ENCODE measurements at places on chromosomes 7 and 10. TPM values are rescaled to one million over a fixed set of nuclear protein-coding genes. Genes with fewer than 3 reads are reported as not detected.

The SH2B2 gene
- total RNA-seq, result 4.4 TPM

The LBX1 gene
- total RNA-seq, result 3.3 TPM

The ZNF488 gene
- 1.2 TPM for total RNA-seq

The STEAP1B gene
- total RNA-seq, result 3.1 TPM

The EGFR gene
- total RNA-seq, result 25.4 TPM

The GBX1 gene
- 0.44 TPM for total RNA-seq

The PIK3CG gene
- total RNA-seq, result 3.3 TPM

The ZNF438 gene
- 14.5 TPM for total RNA-seq

The CLEC2L gene
- 1.3 TPM for total RNA-seq

GRCh38 chr7:101936223-101936610 is 118.8 kb downstream of the CUX1 start:
- DNase-seq, result no peak

DNA sequence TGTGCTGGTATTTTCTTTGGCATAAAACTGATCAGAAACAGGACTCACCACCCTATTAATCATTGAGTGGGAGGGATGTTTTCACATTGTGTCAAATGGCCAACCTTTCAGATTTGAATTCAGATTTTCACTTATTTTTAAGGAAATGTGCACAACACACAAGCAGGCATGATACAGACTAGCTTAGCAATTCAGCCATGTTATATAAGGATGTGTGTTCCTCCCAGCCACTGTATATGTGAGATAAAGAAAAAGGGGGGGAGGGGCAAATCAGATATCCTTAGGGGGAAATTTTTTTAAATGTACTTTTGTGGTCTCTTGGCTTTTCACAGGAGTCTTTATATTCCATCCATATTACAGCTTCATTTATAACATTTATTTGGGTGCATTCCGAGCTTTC is 3.1 kb downstream of the GAD2 start:
- no peak for DNase-seq

DNA sequence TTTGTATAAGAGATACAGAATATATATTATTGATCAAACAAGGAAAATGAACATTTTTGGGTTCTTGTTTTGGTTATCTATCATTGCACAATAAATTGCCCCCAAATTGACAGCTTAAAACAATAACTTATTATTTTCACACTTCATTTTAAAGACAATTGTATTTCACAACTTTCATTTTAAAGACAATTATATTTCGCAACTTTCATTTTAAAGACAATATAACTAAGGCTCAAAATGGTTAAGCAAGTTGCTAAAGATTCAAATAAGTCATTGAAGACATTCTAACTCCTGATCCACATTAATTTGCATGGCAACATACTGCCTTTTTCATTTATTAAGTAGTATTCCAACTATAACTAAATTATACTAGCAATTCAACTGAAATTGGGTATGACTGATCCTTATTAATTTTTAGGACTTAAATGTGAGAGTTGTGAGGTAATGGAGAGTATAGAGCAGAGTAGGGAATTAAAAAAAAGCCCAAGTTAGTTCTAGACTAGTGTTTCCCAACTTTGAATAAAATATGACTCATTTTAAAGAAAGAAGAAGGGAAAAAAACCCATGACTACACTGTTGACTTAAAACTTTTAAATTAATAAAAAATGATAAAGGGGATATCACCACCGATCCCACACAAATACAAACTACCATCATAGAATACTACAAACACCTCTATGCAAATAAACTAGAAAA is 9.9 kb upstream of the STEAP2 start:
- no peak for DNase-seq

DNA sequence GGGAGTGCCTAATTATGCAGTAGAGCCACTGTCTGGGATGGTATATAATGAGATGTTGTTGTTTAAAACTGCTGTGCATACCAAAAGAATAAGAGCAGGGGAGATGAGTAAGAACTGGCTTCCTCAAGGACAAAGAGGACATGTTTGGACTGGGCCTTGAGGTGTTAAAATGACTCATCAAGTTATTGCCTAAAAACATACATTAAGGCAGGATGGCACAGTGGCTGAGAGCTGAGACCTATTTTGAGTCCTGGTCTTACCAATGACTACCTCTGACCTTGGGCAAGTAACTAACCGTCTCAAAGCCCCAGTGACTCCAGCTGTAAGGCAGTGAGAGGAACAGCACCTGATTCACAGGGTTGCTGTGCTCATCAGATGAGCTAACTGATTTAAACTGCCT is 71.1 kb downstream of the CFAP58 start:
- no peak for DNase-seq

- peak; percentile 88 for DNase-seq
Observed at GRCh38 chr10:20767028-20767427, 130.1 kb downstream of the NEBL start.

DNA sequence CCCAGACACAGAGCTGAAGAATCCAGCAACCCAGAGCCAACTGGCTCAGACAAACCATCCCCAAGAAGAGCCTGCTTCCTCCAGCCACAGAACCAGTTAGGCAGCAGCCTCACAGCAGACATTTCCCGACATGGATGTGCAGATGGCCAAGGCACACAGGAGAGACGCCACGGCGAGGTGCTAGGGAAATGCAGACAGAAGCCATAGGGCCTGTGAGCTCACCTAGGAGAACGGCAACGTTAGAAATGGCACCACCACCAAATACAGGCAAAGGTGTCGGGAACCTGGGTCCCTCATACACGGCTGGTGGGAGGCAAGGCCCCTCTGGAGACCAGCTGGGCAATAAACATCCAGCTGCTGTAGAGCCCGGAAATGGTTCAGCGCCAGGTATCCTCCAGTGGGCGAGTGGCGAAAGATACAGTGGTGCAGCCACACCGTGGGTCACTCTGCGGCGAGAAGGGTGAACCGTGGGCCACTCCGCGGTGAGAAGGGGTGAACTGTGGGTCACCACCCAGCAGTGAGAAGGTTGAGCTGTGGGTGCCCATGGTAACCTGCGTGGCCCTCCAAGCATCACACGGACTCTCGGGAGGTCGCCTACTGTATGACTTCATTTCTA is 31.2 kb downstream of the JAKMIP3 start:
- no peak for DNase-seq

DNA sequence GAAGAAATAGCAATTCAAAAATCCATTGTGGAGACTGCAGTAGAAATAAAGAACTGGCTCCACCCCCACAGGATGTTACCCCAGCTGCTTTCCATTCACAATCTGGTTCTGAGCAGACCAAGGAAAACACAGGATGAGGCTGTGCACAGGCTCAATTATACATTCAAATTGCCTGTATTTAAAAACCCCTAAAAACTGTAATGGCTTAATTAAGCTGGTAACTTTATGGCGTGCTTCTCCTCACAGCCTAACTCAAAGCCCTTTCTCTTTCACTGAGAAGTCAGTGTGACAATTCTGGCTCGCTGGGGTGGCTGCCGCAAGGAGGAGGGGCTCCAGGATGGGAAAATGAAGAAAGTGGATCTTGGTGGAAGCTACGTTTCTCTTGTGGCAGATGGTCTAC is 1191.1 kb downstream of the SORCS1 start:
- peak; percentile 66 for DNase-seq

DNA sequence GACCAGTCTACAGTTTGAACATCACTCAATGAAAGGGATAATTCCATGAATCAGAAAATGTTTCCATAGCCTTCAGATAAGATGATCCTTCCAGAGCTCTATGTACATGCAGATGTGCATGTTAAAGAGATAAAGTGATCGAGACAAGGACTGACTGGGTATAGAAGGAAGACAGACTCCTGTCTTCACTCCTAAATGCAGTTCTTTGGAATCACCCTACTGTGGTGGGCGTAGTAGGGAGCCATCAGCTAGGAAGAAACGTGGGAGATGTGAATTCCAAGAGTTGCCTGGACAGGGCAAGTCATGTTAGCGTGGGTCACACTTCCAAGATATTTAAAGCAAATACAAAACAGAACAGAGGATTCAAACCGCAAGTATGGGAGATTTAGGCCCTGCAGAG is 23.9 kb downstream of the LOXL4 start:
- DNase-seq, result no peak
